ENCODE measurements at places on chromosomes 4 and X.

DNA sequence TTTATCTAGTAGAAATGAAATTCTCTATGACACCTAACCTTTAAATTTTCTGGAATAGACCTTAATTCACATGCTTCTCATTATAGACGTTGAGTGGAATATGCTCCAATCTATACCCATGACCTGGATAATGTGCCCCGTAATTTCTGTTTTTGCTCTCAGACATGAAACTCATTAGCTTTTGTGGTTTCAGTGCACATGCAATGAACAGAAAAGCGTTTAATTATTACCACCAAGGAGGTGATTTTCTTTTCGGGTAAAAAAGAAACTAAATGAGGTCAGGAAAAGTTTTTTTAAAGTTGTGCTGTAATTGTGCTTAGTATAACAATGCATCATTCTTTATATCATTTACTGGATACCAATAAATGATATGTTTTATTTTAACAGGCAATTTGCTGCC is 1703.9 kb upstream of the TENM3 start:
- no peak for DNase-seq

DNA sequence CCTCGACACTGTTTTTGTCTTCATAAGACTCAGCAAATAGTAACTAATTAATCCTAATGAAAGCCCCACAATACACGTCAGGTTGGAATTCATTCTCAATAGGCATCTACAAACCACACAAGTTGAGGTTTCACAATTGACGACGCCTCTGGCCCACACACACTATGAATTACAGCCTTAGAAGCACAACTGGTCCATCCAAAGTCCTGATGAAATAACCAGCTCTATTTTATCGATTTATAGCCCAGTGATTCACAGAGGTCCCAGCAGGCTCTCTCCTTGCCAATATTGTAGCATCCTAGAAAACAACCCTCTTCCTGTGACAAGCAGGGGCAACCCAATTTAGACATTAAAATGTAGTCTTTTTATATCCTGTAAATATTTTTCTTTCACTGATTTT is 112.1 kb downstream of the NR3C2 start:
- DNase-seq = no peak

GRCh38 chrX:131752493-131753198 is 208.8 kb downstream of the OR13H1 start:
- DNase-seq = no peak

DNA sequence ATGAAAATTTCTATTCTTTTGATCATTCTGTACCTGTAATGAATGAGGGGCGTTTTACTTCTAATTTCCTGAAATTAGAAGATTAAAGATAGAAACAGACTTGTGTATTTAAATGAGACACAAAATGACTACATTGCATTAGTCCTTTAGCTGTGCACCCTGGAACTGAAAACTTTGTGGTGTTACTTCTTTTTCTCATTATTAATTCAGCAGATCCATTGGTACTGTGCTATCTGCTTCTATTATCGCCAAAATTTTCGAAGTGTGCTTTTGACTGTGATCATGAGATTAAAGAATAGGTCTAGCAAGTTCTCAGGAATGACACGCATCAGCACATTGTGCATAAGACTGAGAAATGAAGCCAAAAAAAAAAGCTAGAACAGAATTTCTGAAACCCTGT is 1938.9 kb upstream of the TENM3 start:
- DNase-seq = no peak
